ENCODE measurements at places on chromosomes 12 and 14.

- H3K4me1 ChIP-seq = peaks cover 68% of the 10 kb centered on the region
- peak overlapping the region; percentile 84 for H3K27ac ChIP-seq
- peak; percentile 81 for DNase-seq
- H3K36me3 ChIP-seq = no peaks in the 10 kb centered on the region
- H3K4me3 ChIP-seq = no peak overlapping the region
- H3K27me3 ChIP-seq = peaks cover 33% of the 10 kb centered on the region
These were observed 9.8 kb downstream of the BCL11B start for GRCh38 chr14:99261912-99262787.

- H3K27me3 ChIP-seq = no peaks in the 10 kb centered on the region
- DNase-seq = no peak
- peaks cover 19% of the 10 kb centered on the region for H3K36me3 ChIP-seq
- no peak overlapping the region for H3K27ac ChIP-seq
- no peaks in the 10 kb centered on the region for H3K4me1 ChIP-seq
These were observed 23.0 kb downstream of the BTBD6 start for GRCh38 chr14:105271224-105271890.

GRCh38 chr12:39352471-39353017 is 90.4 kb downstream of the KIF21A start:
- peaks cover 8% of the 10 kb centered on the region for H3K36me3 ChIP-seq
- H3K27me3 ChIP-seq = no peaks in the 10 kb centered on the region
- H3K27ac ChIP-seq = no peak overlapping the region

DNA sequence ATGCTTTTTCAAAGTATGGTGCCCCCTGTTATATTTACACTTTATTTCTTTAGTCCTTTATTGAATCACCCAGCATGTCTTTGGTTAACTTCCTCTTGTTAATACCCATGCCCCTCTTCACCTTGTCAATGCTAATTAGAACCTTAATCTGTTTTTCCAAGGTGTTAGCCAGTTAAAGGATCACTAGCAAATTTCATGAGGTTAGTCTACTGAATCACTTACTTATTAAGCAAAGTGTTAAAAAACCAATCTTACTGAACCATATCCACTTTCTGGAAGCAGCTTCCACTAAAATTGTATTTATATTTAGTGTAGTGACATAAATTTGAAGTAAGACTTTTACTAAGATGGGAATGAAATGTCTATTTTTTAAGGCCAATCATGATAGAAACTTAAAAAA is 27.9 kb downstream of the TAOK3 start:
- no peak for DNase-seq
- no peaks in the 10 kb centered on the region for H3K27me3 ChIP-seq
- peaks cover 6% of the 10 kb centered on the region for H3K4me1 ChIP-seq
- H3K4me3 ChIP-seq = no peak overlapping the region
- H3K36me3 ChIP-seq = no peaks in the 10 kb centered on the region
- H3K27ac ChIP-seq = no peak overlapping the region

DNA sequence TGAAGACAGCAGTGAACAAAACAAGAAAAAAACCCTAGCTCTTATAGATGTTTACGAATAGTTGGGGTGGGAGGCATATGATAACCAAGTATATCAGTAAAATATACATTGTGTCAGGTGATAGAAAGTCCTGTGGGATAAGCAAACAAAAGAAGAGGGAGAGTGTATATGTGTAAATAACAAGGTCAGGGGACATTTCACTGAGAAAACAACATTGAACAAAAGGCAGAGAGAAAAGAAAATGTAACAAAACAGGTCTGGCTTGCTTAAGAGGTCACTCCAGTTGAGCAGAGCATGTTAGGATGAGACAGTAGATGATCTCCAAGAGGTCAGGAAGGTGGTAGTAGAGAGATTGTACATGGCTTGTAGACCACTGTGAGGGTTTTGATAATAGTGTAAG is 304.1 kb downstream of the ACSS3 start:
- no peak for DNase-seq
- H3K27me3 ChIP-seq = no peaks in the 10 kb centered on the region
- H3K4me3 ChIP-seq = no peak overlapping the region
- no peaks in the 10 kb centered on the region for H3K4me1 ChIP-seq
- H3K27ac ChIP-seq = no peak overlapping the region

GRCh38 chr12:6322969-6323339 is 12.5 kb downstream of the PLEKHG6 start:
- no peaks in the 10 kb centered on the region for H3K27me3 ChIP-seq
- H3K36me3 ChIP-seq = peaks cover 7% of the 10 kb centered on the region
- H3K4me3 ChIP-seq = no peak overlapping the region
- H3K27ac ChIP-seq = peak overlapping the region; percentile 64

DNA sequence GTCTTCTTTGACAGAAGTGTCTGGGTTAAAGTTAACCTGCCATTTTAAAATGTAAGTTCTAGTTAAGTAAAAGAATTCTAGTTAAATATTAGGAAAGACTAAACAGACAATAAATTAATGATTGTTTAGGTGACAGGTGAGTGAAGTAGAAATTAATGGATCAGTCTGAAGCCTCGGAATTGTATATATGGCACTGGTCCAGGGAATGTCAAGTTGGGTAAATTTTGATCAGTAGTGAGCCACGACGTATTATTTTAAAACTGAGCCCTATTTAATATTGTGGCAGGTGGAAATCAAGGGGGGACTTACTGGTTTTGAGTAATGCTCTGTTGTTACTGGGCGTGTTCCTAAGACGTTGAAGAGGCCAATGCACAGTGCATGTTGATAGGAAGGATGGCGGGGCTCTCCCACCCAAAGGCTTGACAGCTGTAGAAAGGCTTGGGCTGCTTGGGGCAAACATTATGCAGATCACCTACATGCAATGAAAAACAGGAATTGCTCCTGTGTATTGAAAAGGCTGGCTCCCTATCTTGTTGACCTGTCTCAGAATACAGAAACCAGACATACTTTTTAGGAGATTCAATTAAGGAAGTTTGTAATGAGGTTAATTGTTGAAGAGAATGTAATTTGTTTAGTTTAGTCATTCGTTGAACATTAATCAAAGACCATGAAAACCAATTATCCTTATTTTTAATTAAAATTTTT is 5.9 kb upstream of the PPFIBP1 start:
- no peak for DNase-seq
- H3K27me3 ChIP-seq = no peaks in the 10 kb centered on the region
- H3K27ac ChIP-seq = no peak overlapping the region
- H3K36me3 ChIP-seq = no peaks in the 10 kb centered on the region
- H3K4me1 ChIP-seq = peaks cover 5% of the 10 kb centered on the region

- H3K36me3 ChIP-seq = no peaks in the 10 kb centered on the region
- H3K4me3 ChIP-seq = peak overlapping the region; percentile 79
- H3K27ac ChIP-seq = peak overlapping the region; percentile 87
- no peak for DNase-seq
These were observed 385 bp downstream of the CAPRIN2 start for GRCh38 chr12:30754383-30754749.

DNA sequence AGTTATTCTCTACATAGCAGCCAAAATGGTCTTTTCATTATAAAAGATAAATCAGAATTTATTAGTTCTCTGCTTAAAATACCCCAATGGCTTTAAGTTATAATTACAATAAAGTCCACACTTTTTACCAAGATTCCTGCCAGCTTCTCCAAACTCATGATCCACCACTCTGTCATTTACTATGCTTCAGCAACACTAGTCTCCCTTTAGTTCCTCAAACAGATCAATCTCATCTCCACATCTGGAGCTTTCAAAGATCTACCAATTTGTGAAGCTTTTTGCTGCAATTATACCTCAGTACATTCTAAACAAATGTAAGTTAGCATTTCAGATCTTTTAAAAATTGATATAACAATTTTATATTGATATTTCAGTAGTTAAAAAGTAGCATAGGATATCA is 24.9 kb downstream of the CATSPERB start:
- no peak overlapping the region for H3K4me3 ChIP-seq
- no peaks in the 10 kb centered on the region for H3K4me1 ChIP-seq
- no peak for DNase-seq
- H3K36me3 ChIP-seq = no peaks in the 10 kb centered on the region

GRCh38 chr12:124442281-124442680 is 125.1 kb downstream of the NCOR2 start:
- no peaks in the 10 kb centered on the region for H3K27me3 ChIP-seq
- H3K36me3 ChIP-seq = peaks cover 39% of the 10 kb centered on the region
- H3K27ac ChIP-seq = no peak overlapping the region
- H3K4me3 ChIP-seq = no peak overlapping the region
- DNase-seq = no peak

DNA sequence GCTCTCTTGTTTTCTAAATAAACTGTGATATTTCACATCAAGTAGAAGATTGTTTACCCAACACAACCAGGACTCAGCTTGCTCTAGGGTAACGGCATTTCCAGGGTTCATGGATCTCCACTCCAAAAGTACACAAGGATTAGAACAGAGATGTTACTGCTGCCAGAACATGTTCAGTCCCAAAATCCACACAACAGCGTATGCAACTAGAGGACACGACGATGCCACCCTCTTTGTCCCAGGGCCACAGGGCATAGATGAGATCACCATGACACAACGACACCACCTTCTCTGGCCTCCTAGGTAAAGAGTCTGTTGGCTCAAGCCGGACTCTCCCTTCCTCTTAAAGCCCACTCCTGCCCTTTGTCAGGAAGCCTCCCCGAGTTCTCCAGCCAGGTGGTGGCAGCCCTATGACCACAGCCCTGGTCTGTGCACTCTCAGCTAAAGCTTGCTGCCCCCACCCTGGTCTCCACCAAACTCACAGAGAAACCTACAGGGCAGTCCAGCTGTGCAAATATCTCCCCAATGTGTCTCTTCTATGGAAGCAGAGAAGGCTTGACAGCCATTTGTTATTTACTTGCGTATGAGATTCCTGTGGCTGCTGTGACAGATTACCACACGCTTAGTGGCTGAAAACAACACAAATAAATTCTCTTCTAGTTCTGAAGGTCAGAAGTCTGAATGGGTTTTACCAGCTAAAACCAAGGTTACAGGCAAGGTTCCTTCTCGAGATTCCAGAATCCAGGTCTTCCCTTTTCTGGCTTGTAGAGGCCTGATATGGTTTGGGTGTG is 10.3 kb downstream of the CLMN start:
- H3K27ac ChIP-seq = no peak overlapping the region
- peaks cover 6% of the 10 kb centered on the region for H3K4me1 ChIP-seq
- no peaks in the 10 kb centered on the region for H3K36me3 ChIP-seq
- DNase-seq = peak; percentile 47

DNA sequence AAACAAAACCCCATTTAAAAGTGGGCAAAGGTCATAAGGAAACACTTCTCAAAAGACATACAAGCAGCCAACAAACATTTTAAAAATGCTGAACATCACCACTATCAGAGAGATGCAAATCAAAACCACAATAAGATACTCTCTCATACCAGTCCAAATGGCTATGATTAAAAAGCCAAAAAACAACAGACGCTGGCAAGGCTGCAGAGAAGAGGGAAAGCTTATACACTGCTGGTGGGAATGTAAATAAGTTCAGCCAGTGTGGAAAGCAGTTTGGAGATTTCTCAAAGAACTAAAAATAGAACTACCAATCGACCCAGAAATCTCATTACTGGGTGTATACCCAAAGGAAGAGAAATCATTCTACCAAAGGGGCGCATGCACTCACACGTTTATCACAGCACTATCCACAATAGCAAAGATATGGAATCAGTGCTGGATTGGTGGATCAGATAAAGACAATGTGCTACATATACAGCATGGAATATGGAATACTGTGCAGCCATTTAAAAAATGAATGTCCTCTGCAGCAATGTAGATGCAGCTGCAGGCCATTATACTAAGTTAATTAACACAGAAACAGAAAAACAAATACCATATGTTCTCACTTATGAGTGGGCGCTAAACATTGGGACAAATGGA is 102.1 kb upstream of the DAAM1 start:
- no peaks in the 10 kb centered on the region for H3K36me3 ChIP-seq
- no peak overlapping the region for H3K27ac ChIP-seq
- H3K4me1 ChIP-seq = no peaks in the 10 kb centered on the region
- DNase-seq = no peak
- H3K27me3 ChIP-seq = no peaks in the 10 kb centered on the region

GRCh38 chr14:58131386-58131785 is 20.6 kb downstream of the ARMH4 start:
- H3K27me3 ChIP-seq = no peaks in the 10 kb centered on the region
- H3K27ac ChIP-seq = no peak overlapping the region
- H3K4me3 ChIP-seq = no peak overlapping the region
- H3K36me3 ChIP-seq = no peaks in the 10 kb centered on the region
- DNase-seq = no peak

GRCh38 chr12:113896194-113896593 is 69.9 kb downstream of the RBM19 start:
- peaks cover 99% of the 10 kb centered on the region for H3K36me3 ChIP-seq
- no peaks in the 10 kb centered on the region for H3K4me1 ChIP-seq
- no peaks in the 10 kb centered on the region for H3K27me3 ChIP-seq
- no peak overlapping the region for H3K27ac ChIP-seq
- no peak for DNase-seq

DNA sequence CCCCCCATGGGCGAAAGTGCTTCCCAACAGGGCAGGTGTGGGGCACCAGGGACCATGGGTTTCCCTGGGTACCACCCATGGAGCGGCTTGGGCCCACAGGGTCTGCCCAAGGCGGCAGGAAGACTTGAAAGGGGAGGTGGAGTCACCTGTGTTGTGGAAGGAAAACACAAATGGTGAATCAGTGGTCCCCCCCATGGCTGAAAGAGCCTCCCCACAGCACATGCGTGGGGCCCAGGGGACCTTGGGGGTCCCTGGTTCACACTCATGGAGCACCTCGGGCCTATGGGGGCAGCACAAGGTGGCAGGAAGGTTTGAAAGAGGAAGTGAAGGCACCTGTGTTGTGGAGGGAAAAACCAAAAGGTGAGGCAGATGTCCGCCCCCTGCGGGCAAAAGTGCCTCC is 581.9 kb downstream of the ALG10 start:
- peak; percentile 50 for DNase-seq
- no peaks in the 10 kb centered on the region for H3K27me3 ChIP-seq
- H3K36me3 ChIP-seq = no peaks in the 10 kb centered on the region
- no peak overlapping the region for H3K4me3 ChIP-seq

- H3K27ac ChIP-seq = no peak overlapping the region
- no peaks in the 10 kb centered on the region for H3K27me3 ChIP-seq
- no peak overlapping the region for H3K4me3 ChIP-seq
- H3K4me1 ChIP-seq = peaks cover 5% of the 10 kb centered on the region
- peak; percentile 71 for DNase-seq
These were observed 62.4 kb upstream of the PLBD1 start for GRCh38 chr12:14629832-14630710.

DNA sequence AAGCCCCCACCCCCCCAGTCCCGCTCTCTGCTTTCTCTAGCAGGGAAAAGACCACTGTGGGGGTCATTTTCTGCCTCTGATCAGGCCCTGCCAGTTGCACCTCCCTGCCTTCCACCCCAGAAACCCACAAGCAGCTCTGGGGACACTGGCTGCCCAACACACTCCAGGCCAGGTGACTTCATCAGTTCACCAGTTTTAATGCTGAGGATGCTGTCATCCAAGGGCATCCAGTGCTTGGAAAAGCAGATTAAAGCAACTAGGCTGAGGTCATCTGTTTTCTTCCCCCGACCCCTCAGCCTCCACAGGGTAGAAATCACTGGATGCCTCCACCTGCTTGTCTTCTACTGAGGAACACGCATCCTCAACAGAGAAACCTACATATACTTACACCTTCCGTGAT is 282.4 kb downstream of the DPF3 start:
- H3K4me1 ChIP-seq = peaks cover 13% of the 10 kb centered on the region
- H3K27ac ChIP-seq = no peak overlapping the region
- no peak for DNase-seq
- H3K27me3 ChIP-seq = no peaks in the 10 kb centered on the region

Measured in spleen (tissue), 13 donors.